ENCODE measurements at places on chromosomes 5 and 9.
A peak's percentile ranks its signal among the peaks of the same experiment; 100 is the strongest.

DNA sequence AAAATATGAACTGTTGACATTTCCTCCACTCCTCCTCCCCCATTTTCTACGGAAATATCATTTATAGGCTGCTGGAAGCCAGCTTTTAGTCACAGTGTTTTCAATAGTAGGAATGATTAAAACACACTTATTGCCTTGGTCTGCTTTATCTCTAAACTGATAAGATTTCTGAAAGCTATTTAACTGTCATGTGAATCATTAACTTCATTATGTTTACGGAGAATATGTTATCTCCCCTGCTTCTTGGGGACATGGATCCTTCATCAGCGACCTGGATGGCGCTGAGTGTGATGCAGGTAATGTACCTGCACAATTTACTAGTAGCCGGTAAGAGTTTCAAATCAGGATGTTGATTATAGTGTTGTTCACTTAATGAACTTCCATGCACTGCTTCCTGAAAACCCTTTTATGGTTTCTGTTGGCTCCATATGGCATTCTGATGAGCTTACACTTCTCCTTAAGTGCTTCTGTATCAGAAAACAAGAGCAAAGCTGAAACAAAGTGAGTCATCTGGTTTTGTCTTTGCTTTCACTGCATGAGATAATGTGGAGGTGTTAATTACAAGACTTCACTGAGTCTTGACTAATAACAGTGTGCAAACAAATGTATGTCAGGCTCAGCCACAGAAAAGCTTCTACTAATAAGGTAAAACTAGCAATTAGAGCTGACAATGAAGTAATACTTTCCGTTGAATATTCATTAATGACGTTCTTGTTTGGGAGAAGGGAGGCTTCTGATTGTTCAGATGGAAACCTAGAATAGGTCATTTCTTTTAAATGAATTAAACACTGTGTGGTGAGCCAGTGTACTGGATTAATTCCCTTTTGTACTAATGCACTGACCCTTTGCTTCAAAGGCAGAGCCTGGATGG, 162.4 kb upstream of the ZNF608 start:
- no peak for DNase-seq

DNA sequence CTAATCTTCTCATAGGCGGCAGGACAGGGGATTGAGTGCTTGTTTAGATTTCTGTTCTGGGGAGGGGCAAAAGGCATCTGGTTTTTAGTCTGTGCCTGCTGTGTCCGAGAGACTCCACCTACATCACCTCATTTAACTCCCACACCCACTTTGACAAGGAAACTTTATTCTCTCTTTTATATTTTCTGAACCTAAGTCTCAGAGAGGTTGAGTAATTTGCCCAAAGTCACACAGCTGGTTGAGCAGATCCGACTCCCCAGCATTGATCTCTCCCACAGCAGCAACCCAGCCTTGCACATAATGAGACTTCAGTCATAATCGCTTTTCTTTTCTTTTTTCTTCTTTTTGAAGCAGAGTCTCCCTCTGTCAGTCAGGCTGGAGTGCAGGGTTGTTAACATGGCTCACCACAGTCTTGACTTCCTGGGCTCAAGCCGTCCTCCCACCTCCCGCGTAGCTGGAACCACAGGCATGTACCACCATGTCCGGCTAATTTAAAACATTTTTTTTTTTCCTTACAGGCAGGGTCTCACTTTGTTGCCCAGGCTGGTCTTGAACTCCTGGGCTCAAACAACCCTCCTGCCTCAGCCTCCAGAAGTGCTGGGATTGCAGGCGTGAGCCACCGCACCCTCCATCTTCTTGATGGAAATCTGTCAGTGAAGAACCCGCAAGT, 36.5 kb upstream of the ANKRD33B start:
- DNase-seq, result no peak

GRCh38 chr9:136671646-136672430, 9.1 kb downstream of the EGFL7 start:
- DNase-seq, result peak; percentile 29

- DNase-seq, result peak; percentile 41
These were observed at the start of gene COL23A1 for GRCh38 chr5:178590141-178590923. COL23A1 (minus strand) TSS chr5:178590393.

DNA sequence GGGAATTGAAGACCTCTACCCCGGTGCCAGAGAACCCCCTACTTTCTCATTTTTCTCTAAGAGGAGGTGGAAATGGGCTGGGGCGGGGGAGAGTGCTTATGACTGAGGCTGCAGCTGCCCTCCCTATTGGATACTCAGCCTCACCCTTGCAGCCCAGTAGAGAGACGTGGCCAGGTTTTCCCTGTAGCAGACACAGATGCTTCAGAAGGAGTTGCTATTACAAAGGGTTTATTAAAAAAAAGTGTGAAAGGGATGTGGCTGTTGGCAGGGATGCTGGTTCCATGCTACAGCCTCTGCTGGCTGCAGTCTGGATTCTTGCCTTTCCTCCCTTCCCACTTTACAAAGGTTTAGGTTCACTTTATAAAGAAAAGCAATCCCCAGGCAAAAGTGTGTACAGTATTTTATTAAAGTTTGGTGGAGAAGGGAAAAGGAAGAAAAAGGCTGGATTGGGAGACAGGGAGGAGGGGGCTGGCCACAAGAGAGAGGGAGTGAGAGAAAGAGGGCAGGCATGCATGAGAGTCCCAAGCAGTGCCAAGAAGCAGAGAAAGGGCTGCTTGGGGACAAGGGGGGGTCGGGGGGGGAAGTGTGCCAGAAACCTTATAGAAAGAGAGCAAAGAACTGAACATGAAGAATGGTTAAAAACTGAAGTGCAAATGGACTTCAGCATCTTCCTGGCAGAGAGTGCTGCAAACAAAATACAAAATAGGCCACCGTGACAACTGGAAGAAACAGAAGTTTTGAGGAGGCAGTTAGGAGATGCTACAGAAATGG, 29.5 kb upstream of the NFIB start:
- no peak for DNase-seq
